ENCODE measurements at places on chromosomes 12 and 14.

DNA sequence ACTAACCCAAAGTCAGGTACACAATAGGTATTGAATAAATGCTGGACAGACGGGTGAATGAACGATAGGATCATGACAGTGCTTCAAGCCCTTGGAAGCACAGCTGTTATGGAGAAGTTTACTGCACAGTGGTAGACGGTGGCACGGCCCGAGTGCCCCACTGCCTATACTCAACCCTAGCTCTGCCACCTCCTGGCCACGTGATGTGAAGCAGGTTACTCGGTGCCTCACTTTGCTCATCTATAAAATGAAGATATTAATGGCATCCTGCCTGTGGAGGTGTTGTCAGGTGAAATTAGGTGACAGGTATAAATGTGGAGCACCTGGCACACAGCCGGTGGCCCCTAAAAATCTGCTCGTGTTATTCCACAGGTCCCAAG lies 5.8 kb downstream of the ASB2 start:
- DNase-seq, result peak; percentile 77

DNA sequence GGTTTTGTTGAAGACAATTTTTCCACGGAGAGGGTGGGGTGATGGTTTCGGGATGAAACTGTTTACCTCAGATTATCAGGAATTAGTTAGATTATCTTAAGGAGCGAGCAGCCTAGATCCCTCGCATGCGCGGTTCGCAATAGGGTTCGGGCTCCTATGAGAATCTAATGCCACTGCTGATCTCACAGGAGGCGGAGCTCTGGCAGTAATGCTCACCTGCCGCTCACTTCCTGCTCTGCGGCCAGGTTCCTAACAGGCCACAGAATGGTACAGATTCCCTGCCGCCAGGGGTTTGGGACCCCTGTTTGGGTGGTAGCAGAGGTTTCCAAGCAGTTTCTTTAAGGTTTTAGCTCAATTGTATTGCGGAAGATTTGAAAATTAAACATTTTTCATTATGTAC lies 439.8 kb upstream of the OR4E1 start:
- no peak for DNase-seq

GRCh38 chr12:116592731-116593130 lies 33.5 kb downstream of the MAP1LC3B2 start:
- no peak for DNase-seq

DNA sequence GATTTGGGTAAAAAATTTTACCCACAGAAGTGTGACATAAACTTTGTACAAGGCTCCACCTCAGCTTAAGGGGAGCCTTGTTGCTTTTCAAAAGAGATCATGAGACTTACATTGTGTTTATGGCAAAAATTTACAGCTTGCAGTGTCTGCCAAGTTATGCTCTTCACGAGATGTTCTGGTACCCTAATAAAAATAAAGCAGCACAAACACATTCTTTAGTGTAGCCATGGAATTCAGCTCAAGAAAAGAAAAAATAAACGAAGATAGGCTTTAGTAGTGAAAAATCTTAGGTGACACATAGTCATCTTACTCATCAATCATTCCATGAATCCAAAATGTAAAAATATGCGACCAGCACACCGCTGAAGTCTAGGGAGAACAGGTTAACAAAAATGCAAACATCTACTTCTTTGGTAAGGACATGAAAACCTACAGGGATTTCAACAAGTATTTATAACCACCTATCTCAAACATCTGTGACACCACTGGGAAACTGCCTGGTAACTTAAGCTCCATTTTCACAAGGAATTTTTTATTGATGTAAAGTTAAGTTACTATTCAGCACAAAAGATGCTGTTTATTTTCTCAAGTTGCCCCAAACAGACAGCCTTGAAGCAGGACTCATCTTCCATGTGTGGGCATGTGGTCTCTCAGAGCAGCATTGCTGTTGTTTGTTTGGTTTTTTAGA lies 32.9 kb downstream of the DMAC2L start:
- DNase-seq, result no peak

- no peak for DNase-seq
These were observed 15.1 kb upstream of the NEK9 start for GRCh38 chr14:75141967-75142366.
